ENCODE measurements at places on chromosomes 6 and 20. TPM values are rescaled to one million over a fixed set of nuclear protein-coding genes. Genes with fewer than 3 reads are reported as not detected.

Gene FNDC1
- polyA plus RNA-seq: 0.10 TPM

GRCh38 chr6:139839506-139840156, 465.2 kb upstream of the CITED2 start:
- peak; percentile 56 for DNase-seq

DNA sequence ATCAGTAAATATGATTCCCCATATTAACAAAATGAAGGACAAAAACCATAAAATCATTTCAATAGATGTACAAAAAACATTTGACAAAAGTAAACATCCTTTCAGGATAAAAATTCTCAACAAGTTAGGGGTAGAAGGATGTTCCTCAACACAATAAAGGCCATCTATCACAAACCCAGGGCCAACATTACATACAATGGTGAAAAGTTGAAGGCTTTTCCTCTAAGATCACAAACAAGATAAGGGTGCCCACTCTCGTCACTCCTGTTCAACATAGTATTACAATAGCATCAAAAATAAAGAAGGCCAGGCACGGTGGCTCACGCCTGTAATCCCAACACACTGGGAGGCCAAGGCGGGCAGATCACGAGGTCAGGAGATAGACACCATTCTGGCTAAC, 22.6 kb upstream of the ASF1A start:
- no peak for DNase-seq

Gene CLPSL1
- not detected for polyA plus RNA-seq

DNA sequence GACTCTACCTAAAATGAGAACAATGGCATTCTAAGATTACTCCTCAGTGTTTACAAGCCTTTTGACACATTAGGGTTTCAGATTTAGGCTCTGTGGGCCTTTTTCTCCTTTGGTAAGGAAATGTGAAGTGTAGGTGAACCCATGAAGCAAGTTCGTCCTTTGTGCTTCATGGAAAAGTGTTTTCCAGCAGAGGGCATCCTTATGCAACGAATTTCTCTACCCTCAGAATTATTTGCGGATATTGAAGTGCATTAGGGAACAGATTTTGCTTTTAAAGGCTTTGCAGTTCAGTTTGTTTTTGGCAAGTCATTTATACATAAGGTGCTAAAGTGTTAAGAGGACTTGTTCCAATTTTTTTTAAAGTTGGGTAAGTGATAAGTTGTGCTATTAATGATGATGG, 55.7 kb upstream of the FERMT1 start:
- no peak for DNase-seq

DNA sequence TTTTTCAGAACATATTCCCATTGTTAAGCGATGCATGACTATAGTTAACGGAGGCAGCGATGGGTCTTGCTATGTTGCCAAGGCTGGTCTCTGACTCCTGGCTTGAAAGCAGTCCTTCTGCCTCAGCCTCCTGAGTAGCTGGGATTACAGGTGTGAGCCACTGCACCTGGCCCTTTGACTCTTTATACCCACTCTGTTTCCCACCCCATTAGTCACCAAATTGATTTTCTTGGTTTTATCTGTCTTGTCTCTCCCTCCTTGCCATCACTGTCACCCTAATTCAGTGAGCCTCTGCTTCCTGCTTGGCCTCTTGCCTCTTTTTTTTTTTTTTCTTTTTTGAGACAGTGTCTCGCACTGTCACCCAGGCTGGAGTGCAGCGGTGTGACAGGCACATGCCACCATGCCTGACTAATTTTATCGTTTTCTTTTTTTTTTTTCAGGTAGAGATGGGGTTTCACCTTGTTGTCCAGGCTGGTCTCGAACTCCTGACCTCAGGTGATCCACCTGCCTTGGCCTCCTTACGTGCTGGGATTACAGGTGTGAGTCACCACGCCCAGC, 31.3 kb downstream of the ZFAND3 start:
- no peak for DNase-seq

- no peak for DNase-seq
Measured at GRCh38 chr6:112321322-112321721, 25.8 kb upstream of the RFPL4B start.

Gene LY6G6D
- not detected for polyA plus RNA-seq

Gene ZNF341
- polyA plus RNA-seq: 2.9 TPM

DNA sequence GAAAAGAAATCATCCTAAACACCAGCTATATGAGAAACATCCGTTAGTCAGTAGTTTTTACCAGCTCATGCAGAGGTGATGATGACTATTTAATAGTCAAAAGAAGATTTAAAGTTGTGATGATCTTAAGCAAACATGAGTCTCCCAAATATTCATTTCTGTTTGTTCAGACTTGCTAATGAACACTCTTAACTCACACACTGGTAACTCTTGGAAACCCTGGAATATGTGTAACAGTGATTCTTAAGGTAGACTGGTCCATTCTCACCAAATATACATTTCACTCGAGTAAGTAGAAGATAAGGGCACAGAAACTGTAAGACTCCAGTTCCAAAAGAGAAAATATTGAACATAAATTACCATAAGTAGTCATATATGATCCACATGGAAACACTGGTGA, 29.1 kb downstream of the RSPO3 start:
- no peak for DNase-seq

DNA sequence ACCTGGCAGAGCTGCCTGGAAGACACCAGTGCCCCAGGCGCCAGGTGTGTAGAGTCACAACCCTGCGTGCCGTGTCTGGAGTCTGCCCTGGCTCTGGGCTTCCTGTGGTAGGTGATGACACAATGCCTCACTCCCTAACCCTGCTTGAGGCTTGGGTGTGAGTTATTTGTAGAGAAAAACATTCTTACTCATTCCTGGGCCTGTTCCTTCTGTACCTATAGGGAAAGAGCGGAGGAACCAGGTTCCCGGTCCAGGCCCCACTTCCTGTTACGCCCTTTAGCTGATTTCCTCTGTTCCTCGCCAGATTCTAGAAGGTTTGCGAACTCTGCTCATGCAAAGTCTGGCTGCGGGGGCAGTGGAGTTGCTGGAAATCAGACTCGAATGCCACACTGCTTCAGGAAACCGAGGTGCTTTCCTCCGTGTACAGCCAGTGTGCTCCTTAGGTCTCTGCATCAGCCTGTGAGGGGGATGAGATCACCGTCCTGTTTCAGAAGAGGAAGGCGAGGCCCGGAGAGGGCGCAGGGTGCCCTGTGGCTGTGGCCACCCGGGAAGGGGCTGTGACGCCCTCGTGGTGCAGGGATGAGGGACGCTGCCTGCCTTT, 67.1 kb upstream of the DUSP22 start:
- DNase-seq: no peak

DNA sequence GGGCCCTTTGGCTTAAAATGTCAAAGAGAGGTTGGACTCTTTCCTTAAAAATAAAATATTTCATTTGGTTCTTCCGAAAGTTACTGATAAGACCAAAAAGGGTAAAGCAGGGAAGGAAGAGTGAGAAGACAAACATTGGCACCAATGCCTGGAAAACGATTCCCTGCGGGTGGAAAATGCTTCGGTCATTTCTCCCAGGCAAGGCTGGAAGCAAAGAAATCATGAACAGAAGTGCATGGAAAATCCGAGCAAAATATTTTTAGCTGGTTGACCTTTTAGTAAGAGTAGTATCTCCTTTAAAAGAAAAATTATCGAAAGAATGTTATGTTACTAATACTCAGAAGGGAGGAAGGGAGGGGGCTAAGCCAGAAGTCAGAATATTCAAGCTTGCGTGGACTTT, 62.7 kb downstream of the TMEM170B start:
- no peak for DNase-seq

DNA sequence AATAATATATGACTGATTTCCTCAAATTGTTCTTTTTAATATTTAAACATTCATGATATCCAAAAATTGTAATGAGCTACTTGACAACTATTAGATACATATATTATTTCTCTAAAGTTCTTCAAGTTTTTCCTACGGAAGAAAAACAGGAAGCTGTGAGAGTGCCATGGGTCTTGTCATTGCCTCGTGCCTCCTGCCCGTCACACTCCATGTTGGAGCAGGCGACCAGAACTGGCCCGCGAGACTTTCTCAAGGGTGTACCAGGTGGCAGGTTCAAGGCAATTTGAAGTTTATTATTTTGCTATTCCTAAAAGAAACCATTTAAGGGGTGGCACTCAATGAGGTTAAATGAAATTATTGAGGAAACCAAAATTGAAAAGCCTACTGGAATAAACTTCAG, 337.2 kb downstream of the HACE1 start:
- DNase-seq: no peak

- DNase-seq: no peak
Measured at GRCh38 chr6:156984178-156984738, 207.1 kb downstream of the ARID1B start.

- no peak for DNase-seq
Measured at GRCh38 chr20:32924781-32925180, 66.1 kb downstream of the EFCAB8 start.

Gene HLA-DPB1
- polyA plus RNA-seq: 11.2 TPM

GRCh38 chr6:16092140-16092539, 36.7 kb upstream of the MYLIP start:
- no peak for DNase-seq

DNA sequence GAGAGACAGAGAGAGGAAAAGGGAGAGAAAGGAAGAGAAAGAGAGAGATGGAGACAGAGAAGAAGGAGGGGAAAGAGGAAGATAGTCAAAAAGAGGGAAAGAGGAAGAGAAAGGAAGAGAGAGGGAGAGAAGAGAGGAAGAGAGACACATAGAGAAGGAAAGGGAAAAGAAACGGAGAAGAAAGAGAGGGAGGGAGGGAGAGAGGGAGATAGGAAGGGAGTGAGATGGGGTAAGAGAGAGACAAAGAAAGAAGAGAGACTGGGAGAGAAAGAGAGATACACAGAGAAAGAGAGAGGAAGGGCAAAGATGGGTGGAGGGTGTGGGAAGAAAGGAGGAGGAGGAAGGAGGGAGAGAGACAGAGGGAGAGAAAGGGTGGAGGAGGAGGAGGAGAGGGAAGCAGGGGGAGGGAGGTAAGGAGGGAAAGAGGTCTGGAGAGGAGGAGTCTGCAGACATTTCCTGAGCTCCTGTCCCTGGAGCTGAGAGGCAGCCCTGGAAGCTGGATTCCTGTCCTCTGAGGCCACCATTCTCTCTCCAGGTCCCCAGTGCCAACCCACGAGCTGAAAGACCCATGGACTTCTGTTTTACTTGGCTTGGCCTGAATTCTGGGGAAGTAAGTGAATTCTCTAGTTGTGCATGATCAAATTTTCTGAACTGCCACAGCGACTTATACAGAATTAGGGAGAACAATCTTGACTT, 9.9 kb downstream of the FOXF2 start:
- DNase-seq: no peak

Gene SRSF12
- 0.06 TPM for polyA plus RNA-seq

- no peak for DNase-seq
Measured at GRCh38 chr6:110265273-110265672, 85.0 kb downstream of the CDC40 start.

DNA sequence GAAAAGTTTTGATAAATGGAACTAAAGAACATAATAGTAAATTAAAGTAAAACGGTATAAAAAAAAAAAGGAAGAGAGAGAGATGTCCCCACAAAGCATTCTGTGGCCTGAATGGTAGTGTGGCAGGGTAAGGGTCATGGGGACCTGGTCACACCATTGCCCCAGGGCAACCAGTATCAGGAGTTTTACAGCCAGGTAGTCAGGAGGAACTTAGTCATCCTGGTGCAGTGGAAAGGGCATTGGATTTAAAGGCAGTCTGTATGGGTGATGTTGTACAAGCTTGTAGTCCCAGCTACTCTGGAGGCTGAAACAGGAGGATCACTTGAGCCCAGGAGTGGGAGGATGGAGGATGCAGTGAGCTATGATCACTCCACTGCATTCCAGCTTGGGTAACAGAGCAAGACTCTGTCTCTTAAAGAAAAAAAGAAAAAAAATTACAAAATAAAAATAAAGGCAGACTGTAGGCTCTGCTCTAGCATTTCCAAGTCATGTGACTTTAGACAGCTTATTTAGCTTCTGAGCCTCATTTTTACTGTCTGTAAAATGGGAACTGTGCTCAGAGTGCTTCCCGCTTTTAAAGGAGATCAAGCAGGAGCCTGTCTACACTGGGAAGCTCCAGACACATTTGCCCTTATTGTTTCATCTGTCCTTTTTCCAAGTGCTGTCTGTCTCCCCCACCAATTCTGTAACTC, 112.8 kb upstream of the ARMC2 start:
- DNase-seq: no peak

Gene SMIM28
- not detected for polyA plus RNA-seq

Gene SNAP91
- polyA plus RNA-seq: not detected

DNA sequence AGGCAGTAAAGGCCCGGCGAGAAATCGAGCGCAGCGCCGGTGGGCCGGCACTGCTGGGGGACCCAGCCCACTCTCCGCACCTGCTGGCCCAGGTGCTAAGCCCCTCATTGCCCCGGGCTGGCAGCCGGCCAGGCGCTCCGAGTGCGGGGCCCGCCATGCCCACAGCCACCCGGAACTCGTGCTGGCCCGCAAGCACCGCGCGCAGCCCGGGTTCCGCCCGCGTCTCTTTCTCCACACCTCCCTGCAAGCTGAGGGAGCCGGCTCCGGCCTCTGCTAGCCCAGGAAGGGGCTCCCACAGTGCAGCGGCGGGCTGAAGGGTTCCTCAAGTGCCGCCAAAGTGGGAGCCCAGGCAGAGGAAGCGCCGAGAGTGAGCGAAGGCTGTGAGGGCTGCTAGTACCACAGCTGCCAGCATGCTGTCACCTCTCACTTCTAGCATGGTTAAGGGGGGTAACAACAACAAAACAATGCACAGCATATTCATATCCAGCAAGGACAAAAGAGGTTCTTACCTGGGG, 11.3 kb upstream of the GMPR start:
- no peak for DNase-seq

GRCh38 chr20:62875419-62876361, 14.1 kb upstream of the TCFL5 start:
- DNase-seq: no peak

DNA sequence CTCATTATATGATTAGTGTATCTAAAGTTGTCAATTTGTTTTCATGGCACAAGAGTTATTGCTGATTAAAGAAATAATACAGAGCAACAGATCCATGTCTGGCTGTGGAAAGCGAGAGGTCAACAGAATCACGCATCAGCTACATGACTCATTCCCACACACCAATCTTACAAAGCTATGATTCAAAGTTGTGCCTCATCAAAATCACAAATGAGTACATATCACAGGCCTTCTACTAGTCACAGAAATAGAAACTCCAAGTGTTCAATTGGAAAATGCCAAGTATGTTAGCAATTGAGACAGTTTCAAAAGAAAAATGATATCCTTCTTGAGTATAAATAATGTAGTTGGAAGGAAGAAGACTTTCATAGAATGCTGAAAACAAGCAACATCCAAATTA, 57.8 kb upstream of the NKAIN2 start:
- no peak for DNase-seq

Gene TMEM14B
- polyA plus RNA-seq: 52.4 TPM

Gene DNMT3B
- polyA plus RNA-seq: 1.3 TPM
